ENCODE measurements at places on chromosomes 5 and 9.

- H3K4me1 ChIP-seq, result no peaks in the 10 kb centered on the region
- no peaks in the 10 kb centered on the region for H3K27me3 ChIP-seq
- no peak for DNase-seq
- no peak overlapping the region for H3K27ac ChIP-seq
These were observed 730.4 kb downstream of the EFNA5 start for GRCh38 chr5:106940301-106940846.

GRCh38 chr5:16759147-16759773, 142.5 kb upstream of the RETREG1 start:
- no peak for DNase-seq
- H3K27me3 ChIP-seq, result no peaks in the 10 kb centered on the region
- H3K36me3 ChIP-seq, result peaks cover 2% of the 10 kb centered on the region
- no peak overlapping the region for H3K27ac ChIP-seq
- H3K4me1 ChIP-seq, result peaks cover 1% of the 10 kb centered on the region

DNA sequence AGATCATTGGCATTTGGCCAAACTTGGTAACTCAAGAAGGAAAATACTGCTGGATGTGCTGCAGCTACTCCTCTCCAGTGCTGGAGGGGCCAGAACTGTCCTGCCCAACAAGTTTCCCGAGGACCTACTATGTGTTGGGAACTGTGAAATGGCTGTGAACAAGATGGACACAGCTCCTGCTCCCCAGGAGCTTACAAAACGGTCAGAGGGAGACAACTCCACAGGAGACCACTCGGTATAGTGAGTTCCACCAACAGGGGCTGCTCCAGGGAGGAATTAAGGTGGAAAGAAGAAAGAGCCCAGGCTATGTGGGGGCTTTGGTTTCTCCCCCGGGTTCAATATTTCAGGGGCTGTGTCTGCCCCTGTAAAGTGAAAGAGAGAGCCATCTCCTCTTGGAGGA, 78.8 kb downstream of the GNA14 start:
- DNase-seq, result no peak
- H3K4me1 ChIP-seq, result no peaks in the 10 kb centered on the region
- H3K27me3 ChIP-seq, result peaks cover 27% of the 10 kb centered on the region
- no peaks in the 10 kb centered on the region for H3K36me3 ChIP-seq

DNA sequence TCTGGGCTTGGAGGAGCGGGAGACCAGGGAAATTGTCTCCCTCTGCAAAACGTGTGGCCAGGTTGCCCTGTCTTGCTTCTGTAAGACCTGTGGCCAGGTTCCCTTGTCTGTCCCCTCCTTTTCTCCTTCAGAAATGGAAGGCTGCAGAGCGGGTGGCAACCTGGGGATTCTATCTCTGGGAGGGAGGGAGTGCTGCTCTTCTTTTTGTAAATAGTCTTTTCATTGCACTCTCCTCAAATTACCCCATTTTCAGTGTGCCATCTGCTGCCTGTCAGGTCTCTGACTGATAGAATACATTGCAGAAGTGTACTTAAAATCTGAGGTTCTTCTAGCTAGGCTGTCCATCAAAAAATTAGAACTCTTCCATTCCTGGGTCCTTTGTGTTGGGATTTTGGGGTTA, 126.0 kb downstream of the GABRB2 start:
- no peak overlapping the region for H3K4me3 ChIP-seq
- no peaks in the 10 kb centered on the region for H3K36me3 ChIP-seq
- H3K4me1 ChIP-seq, result no peaks in the 10 kb centered on the region

DNA sequence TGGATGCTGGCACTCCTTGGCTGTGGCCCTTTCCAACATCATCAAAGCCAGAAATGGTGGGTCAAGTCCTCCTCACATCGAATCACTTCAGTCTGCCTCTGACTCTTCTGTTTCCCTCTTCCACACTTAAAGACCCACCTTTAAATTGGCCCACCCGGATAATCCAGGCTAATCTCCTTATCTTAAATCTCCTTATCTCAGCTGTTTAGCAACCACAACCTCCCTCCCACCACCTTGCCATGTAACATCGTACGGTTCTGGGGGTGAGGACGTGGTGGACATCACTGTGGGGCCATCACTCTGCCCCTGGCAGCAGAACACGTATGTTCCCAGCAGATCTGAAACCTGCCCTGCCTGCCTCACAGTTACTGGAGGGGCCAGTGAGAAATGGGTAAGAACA, 11.5 kb downstream of the IGFBPL1 start:
- no peaks in the 10 kb centered on the region for H3K4me1 ChIP-seq
- H3K27ac ChIP-seq, result no peak overlapping the region
- H3K36me3 ChIP-seq, result no peaks in the 10 kb centered on the region
- no peak for DNase-seq

DNA sequence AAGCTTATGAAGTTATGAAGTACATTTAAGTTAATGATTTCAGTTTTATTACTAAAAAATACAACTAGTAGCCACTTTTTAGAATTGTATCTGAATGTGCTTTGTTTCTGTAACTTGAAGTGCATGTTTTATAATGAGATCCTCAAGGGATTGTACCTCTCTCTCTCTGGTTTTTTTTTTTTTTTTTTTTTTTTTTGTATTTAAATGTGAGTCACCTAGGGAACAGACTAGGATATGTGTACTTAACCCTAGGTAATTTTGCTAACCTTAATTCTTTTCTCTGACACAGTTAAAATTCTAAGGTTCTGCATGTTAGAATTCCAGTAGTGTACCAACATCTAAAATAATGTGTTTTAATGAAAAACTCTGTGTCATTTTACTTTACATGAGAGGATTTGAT, 59.5 kb downstream of the CDC42SE2 start:
- H3K4me3 ChIP-seq, result peak overlapping the region; percentile 59
- peak overlapping the region; percentile 81 for H3K27ac ChIP-seq
- DNase-seq, result no peak

DNA sequence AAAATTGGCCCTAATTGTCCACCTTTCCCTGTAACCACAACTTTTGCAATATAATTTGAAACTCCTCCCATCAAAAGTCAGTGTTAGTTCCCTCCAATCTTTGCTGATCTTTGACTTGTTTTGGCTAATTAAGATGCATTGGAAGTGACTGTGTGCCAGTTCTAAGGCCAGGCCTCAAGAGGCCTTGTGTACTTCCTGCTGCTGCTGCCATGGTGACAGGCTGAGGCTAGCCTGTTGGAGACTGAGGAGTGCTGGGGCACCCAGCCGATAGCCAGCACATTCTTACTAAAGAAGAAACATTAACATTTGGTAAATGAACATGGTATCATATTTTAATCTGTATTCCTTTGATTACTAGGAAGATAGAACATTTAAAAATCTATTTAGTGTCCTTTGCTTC, 86.5 kb downstream of the SREK1 start:
- H3K4me1 ChIP-seq, result no peaks in the 10 kb centered on the region
- DNase-seq, result no peak
- H3K27ac ChIP-seq, result no peak overlapping the region
- no peaks in the 10 kb centered on the region for H3K27me3 ChIP-seq
- no peak overlapping the region for H3K4me3 ChIP-seq
- no peaks in the 10 kb centered on the region for H3K36me3 ChIP-seq

DNA sequence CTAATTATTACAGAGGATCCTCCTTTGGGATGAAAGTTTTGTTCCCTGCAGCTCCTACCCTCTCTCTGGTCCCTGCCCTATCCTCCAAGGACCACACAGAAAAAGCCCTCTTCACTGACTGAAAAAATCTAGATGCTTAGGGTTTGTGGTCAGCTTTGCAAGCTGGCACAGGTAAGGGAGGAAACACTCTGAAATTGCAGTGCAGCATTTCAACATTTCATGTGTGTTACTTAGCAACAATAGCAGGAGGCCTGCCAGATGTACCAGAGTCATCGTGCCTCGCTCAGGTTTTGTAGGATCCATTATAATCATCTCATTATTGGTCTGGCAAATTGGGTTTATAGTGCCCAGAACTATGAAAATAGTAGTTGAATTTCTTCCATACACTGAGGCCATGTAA, 109.5 kb downstream of the PALM2AKAP2 start:
- no peak for DNase-seq
- H3K4me1 ChIP-seq, result no peaks in the 10 kb centered on the region
- H3K36me3 ChIP-seq, result no peaks in the 10 kb centered on the region

DNA sequence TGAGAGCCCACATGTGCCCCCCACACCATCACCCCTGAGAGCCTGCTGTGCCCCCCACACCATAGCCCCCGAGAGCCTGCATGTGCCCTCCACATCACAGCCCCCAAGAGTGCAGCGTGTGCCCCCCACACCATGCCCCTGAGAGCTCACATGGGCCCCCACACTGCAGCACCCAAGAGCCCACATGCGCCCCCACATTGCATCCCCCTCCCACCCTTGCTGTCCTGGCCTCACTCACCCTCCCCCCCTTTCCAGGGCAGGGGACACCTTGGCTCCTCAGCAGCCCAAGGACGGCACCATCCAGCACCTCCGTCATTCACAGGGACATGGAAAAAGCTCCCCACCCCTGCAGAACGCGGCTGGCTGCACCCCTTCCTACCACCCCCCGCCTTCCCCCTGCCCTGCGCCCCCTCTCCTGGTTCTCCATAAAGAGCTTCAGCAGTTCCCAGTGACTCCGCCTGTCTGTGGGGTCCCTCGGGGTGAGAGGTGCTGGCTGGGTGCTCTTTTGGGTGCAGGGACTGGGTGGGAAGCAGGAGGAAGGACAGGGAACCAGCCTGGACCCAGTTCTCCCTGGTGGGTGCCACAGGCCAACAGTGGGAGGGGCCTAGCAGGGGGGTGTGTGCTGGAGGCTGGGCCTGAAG, 5.0 kb downstream of the LCN1 start:
- no peak overlapping the region for H3K27ac ChIP-seq
- no peaks in the 10 kb centered on the region for H3K36me3 ChIP-seq
- H3K27me3 ChIP-seq, result peaks cover 11% of the 10 kb centered on the region
- H3K4me3 ChIP-seq, result no peak overlapping the region

DNA sequence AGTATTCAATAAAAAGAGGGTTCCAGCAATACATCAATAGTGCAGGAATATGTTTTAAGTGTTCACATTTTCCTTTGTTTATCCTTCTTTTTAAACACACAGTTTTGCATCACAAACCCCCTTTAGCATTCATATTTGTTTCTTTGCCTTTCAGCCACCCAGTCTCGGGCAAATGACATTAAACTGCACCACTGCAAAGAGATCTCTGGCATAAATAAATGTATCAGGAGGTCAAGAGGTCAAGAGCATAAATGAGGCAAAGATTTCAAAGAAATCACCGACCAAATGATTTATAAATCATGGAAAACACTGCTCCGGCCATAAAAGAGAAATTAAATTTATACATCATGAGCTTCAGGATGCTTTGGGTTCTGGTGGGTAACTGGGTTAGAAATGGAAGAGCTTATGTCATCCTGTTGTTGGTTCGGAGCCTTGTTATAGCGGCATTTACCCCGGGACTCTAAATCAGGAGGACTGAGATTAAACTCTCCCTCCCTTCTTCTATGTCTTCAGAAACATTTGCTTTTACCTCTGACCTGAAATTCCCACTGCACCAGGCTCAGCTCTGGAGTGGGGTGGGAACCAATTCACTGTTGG, 449.6 kb upstream of the CLINT1 start:
- peaks cover 15% of the 10 kb centered on the region for H3K27me3 ChIP-seq
- H3K4me3 ChIP-seq, result no peak overlapping the region
- no peaks in the 10 kb centered on the region for H3K36me3 ChIP-seq
- DNase-seq, result no peak
- no peak overlapping the region for H3K27ac ChIP-seq

DNA sequence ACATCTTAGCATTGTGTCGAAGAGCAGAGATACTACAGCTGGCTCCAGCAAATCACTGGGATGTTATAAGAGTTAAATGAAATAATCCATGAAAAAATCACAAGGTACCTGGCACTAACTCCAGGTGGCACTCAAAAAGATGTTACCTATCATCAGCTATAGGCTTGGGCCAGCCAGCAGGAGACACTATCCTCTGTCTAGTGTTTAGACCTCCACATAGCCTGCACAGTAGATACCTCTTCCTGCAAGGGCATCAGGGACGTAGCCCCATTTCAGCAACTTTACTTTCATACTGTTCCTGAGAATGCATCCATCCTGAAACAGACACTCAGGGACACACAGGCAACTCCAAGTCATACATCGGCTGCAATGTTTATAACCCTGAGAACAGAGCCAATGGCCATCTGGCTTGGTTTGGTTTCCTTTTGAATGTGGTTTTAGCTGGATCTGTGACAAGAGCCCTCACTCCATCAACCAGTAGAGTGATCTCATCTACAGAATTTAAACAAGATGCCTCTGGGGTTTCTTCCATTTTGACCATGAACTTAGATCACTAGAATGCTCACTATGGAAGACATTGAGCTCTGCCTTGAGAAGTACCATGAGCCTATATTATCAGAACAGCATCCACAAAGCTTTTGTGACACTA, 69.9 kb downstream of the TLE1 start:
- no peaks in the 10 kb centered on the region for H3K27me3 ChIP-seq
- DNase-seq, result no peak
- H3K27ac ChIP-seq, result no peak overlapping the region
- no peak overlapping the region for H3K4me3 ChIP-seq
- H3K4me1 ChIP-seq, result no peaks in the 10 kb centered on the region

DNA sequence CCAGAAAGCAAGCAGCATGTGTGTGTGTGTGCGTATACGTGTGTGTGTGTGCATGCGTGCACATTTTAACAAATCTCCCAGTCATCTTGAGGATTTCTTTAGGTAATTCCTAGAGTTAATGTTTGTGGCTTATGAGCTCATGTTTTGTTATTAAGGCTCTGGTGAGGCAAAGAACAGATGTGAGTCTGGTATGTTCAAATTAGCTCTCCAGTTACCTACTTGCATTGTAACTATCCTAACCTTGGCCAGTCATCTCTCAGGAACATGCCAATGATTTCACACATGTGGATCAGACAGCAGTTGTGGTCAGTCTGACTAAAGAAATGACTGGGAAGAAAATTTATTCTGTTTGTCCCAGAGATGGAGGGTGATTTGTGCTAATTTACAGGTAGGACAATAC, 163.1 kb downstream of the IZUMO3 start:
- H3K27me3 ChIP-seq, result no peaks in the 10 kb centered on the region
- H3K36me3 ChIP-seq, result no peaks in the 10 kb centered on the region
- no peak for DNase-seq
- H3K4me1 ChIP-seq, result no peaks in the 10 kb centered on the region
- H3K27ac ChIP-seq, result no peak overlapping the region

GRCh38 chr5:11361768-11362167, 542.5 kb downstream of the CTNND2 start:
- no peaks in the 10 kb centered on the region for H3K4me1 ChIP-seq
- H3K36me3 ChIP-seq, result no peaks in the 10 kb centered on the region
- no peaks in the 10 kb centered on the region for H3K27me3 ChIP-seq
- DNase-seq, result no peak
- no peak overlapping the region for H3K27ac ChIP-seq

DNA sequence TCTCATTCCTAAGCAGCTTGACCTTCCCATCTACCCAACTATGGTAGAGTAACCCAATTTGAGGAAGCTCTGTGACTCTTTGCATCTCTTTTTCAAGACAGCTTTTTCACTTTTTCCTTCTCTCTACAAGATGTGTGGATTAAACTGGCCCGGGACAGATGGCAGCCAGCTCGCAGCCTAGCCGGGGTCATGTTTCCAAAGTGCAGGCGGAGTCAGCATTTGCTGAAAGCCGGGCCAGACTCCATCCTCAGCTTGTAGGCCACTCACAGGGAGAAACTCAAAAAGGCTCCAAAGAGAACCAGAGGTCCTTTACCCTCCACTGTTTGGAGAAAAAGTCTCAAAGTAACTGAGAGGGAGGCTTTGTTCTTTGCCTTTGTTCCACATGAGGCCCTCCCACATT, 286.8 kb upstream of the PANK3 start:
- DNase-seq, result no peak
- H3K4me1 ChIP-seq, result no peaks in the 10 kb centered on the region
- H3K4me3 ChIP-seq, result no peak overlapping the region
- peaks cover 19% of the 10 kb centered on the region for H3K27me3 ChIP-seq

- no peaks in the 10 kb centered on the region for H3K36me3 ChIP-seq
- no peak overlapping the region for H3K4me3 ChIP-seq
- no peak overlapping the region for H3K27ac ChIP-seq
- no peaks in the 10 kb centered on the region for H3K4me1 ChIP-seq
These were observed 1045.3 kb downstream of the TLE1 start for GRCh38 chr9:80644044-80644443.
